Fibroblast of mammary gland (primary cell): ENCODE measurements at places on chromosomes 13 and 19.
A peak's percentile ranks its signal among the peaks of the same experiment; 100 is the strongest.

DNA sequence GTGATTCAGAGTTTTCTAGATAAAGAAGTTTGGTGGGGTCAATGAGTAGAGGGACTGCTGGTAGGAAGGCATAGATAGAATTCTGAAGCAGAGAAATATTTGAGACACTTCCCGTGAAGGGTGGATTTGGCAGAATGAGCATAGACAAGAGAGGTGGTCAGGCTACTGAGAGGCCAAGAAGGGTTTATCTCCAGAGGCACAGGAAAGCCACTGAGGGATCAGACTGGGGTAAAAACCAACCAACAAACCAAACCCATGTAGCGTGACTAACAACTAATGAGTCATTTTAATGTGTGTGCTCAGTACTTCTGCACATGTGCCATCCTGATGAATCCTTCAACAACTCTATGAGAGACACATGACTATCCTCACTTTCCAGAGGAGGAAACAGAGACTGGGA lies 60.0 kb upstream of the SERP2 start:
- peak; percentile 97 for DNase-seq

DNA sequence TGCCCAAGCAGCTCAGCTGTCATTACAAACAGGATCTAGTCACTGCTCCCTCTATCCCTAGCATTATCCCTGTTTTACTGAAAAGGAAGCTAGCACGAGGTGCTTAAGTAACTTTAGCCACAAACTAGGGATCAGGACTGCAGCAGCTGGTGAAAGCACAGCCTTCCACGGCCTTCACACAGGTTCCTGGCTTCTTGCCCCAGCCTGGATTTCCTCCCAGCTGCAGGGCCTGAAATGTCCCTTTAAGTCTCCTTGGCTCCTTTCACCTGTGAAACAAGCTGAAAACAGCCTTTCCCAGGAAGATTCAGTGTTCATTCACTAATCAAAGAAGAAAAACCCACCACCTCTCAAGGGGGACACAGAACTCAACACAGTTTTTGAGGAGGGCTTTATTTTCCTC lies 754.5 kb downstream of the DIAPH3 start:
- DNase-seq, result no peak

DNA sequence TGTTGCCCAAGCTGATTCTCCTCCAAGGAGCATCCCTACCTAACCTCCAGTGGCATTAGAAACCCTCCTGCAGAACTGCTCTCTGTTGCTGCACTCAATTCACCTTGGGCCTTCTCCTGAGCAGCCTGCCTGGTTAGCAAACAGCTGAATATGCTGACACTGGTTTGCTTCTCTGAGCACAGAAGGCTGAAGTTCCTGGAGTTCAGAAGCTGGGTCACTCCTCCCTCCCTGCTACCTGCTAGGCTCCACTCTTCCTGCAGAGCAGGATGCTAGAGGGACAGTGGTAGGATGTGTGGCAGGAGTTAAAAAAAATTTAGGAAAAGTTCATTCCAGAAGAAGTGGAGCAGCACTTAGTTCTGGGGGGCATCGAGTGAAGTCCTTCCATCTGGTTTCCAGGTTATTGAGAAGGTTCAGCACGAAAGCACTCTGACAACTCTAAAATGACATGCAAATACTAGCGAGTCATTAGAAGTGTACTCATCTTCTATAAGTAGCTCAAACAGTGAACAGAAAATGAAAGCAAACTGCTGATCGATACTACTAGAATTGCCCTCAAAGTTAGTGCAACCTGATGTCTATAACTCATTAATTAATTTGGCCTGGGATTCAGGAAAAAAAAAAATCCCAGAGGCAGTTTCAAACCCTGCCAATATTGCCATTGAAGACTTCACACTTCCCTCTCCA lies 293.7 kb downstream of the POU4F1 start:
- no peak for DNase-seq

DNA sequence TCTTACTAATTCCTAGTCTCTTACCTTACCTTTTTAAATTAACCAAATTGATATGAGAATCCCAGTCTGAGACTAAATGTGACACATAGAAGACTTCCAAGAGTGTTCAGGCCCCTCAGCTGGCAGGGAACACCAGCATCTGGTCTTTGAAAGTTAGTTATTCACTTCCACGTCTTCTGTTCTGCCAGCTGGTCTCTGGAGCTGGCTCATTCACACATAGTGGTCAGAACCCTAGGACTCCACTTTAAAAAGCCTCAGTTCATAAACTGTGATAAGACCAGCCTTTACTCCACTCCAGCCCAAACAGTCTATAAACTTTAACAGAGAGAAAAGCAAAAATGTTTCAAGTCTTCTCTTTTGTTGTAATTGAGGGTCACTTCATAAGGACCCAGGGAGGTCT lies 263.0 kb downstream of the DCT start:
- DNase-seq, result no peak

GRCh38 chr19:38949580-38950367 lies 19.0 kb downstream of the MRPS12 start:
- peak; percentile 78 for DNase-seq

DNA sequence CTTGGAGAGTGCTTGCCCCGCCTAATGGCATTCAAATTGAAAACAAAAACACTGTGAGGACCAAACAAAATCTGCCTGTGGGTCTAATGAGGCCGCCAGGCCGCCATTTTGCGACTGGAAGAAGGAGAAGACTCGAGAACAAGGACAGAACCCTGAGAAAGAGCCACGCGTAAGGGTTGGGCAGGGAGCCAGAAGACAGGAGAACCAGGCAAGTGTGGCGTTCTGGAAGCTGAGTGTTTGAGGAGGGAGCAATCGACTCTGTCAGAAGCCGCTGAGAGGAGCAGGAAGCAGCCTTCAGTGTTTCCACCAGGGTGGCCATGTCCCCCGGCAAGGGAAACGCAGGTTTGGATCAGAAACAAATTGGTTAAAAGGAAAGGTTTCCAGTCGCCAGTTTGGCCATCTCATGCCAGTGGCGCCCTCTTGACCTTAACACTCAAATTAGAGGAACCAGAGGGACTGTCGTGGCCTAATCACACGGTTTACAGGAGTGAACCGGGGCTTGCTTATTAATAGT lies 10.2 kb upstream of the PTOV1 start:
- DNase-seq, result no peak

DNA sequence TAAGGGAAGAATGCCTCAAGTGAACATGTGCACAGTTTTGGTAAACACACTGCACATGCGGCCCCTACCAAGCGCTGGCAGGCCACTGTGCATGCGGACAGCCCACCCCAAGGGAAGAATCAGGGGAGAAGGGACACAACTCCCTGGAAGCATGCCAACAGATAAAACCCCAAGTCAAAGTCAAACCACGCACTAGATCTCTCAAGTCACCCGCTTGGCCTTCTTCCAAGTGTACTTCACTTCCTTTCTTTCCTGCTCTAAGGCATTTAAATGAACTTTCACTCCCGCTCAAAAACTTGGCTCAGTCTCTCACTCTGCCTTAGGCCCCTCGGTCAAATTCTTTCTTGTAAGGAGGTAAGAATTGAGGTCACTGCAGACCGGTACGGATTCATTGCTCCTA lies 4.6 kb upstream of the RFXAP start:
- no peak for DNase-seq

DNA sequence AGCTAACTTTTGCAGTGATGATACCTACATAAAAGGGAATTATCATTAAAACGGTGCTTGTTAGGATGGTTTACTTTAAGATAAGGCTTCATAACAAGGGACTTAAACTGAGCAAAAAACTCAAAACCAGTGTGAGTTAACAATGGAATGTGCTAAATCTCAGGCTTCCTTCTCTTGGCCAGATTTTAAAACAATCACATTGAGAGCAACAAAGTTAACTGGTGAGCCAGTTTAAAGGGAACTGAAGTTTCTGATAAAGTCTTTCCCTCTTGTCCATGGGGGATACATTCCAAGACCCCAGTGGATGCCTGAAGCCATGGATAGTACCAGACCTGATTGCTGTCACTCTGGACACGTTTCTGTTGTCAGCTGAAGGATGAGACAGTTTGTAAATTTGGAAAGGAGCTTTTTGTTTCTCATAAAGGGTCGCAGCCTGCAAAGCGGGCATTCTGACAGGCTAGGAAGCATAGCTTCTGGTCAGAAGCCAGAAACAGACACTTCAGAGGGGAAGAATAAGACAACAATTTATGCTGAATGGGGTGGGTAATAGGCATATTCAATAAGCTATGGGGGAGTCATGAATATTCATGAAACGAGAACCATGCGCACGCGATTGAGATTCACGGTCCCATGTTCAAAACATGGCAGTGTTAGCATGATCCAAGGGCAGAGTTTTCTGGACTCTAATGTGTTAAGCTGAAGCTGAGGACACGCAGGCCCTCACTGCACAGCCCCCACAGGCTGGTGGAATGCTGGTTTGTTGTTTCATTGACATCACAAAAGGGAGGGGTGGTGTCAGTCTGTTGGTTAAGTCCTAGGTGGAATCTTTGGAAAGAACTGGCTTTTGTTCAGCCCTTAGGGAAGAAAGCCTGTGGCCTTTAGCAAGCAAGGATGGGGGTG lies 150.6 kb upstream of the RNF113B start:
- DNase-seq, result peak; percentile 23

- peak; percentile 35 for DNase-seq
Observed at GRCh38 chr13:80430561-80430960, 89.6 kb upstream of the SPRY2 start.

- DNase-seq, result peak; percentile 6
Observed at GRCh38 chr13:26255691-26256277, 1.9 kb downstream of the CDK8 start.
